ENCODE measurements at places on chromosomes 7 and 10.

DNA sequence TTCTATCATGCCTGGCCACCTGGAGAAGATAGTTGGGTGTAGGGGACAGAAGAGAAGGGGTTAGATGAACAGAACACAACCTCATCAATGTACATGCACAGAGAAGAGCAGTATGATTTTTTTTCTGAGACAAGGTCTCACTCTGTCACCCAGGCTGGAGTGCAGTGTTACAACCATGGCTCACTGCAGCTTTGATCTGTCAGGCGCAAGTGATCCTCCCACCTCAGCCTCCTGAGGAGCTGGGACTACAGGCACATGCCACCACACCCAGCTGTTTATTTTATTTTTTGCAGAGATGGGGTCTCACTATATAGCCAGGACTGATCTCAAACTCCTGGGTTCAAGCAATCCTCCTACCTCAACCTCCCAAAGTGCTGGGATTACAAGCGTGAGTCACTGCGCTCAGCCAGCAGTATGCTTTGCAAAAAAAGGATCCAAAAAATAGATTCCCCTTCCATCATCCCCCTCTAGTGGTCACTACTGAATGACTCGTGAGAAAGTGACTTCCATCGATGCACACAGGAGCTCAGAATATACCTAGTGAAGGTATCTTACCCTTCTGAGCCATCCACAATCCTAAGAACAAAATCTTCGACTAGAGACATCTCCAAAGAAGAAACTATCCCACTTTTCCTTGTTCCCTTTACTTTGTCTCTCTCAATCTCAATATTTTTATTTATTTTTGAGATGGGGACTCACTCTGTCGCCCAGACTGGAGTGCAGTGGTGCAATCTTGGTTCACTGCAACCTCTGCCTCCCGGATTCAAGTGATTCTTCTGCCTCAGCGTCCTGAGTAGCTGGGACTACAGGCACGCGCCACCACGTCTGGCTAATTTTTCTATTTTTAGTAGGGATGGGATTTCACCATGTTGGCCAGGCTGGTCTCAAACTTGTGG, 21.0 kb downstream of the ZCWPW1 start:
- DNase-seq: peak; percentile 74

GRCh38 chr7:151014950-151015349, 9.3 kb downstream of the ATG9B start:
- DNase-seq: no peak

DNA sequence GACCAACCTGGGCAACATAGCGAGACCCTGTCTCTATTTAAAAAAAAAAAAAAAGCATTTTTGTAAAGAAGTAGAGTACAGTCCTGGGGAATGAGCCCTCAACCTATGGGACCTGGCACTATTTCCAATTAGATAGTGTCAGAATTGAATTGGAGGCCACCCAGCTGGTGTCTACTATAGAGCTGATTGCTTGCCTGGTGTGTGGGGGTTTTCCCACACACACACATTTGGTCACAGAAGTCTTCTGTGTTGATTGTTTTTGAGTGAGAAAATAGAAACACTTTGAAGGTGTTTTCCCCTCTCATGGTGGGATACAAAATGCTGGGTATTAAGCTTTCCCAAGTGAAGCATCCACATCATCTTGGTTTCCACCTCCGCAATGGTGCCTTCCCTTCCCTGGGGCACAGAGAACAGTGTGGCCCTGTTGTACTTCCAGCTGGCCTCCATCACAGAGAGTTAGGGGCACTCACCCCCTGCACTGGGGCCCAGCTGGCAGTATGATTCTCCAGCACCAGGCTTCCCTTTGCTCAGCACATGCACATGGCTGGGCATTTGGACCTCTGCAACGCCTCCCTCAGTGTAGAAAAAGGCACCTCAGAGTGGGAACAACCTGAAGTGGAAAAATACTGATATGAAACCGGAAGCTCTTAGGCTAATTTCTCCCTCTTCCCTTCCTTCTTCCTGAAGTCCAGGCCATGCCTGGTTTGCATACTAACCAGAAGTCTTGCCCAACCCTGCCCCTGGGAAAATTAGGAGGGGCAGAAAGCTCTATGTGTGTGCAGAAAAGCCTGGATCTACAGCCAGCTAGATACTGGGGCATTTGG, 10.7 kb upstream of the NFKB2 start:
- no peak for DNase-seq

DNA sequence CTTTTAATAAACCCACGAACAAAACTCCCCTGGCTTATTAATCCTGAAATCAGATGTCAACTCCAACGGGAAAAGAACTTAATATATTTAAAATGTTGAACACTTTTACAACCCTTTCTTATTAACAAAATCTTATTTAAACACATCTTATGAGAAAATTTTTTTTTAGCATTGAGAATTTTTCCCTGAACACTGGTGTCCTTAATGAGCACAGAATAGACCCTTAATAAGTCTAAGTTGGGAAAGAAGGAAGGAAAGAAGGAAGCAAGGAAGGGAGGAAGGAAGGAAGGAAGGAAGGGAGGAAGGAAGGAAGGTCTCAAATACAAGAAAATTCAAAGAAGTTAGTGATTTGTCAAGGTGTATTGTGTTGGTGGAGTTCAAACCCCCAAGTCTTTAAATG, 129.2 kb upstream of the COL1A2 start:
- DNase-seq: no peak

DNA sequence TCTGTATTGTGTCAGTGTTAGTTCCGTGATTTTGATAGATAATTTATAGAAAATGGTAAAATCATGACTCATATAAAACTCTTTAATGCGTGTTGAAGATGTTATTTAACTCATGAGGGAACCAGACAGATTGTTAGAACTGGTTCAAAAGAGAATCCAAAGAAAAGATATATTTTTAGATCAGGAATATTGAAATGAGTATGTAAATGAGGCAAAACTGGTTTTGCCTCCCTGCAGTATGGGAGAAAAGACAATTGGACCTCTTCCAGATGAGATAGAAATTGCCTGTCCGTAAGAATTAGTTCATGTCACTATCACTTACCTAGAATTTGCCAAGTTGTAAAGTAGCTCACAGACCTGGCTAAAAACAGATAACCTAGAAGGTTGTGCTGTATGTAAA, 17.6 kb downstream of the CDC123 start:
- no peak for DNase-seq

GRCh38 chr7:117970801-117971200, 97.6 kb upstream of the CTTNBP2 start:
- DNase-seq: no peak

- DNase-seq: peak; percentile 91
Measured at GRCh38 chr7:19107356-19108146, 9.9 kb downstream of the TWIST1 start.

GRCh38 chr10:47261121-47261520, 38.9 kb upstream of the GDF10 start:
- DNase-seq: no peak

DNA sequence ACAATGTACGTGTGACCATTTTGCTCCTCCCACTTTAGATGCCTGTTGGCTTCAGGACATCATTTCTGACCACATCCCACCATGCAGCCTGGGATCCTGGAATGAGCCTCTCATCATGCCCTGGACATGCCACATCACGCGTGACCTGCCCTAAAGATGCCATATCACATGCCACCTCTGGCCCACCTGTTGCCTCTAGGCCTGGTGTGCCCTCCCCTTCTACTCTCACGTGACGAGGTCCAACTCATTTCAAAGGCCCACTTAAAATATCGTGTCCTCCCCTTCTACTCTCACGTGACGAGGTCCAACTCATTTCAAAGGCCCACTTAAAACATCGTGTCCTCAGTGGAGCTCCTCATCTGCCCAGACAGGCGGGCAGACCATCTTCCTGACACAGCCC, 254.9 kb downstream of the TEX36 start:
- no peak for DNase-seq

- DNase-seq: no peak
Measured at GRCh38 chr7:79211724-79212123, 241.7 kb downstream of the MAGI2 start.

- no peak for DNase-seq
Measured at GRCh38 chr7:3210531-3210930, 90.5 kb upstream of the SDK1 start.

- no peak for DNase-seq
Measured at GRCh38 chr10:99754670-99755069, 22.6 kb downstream of the CUTC start.
